ENCODE measurements at places on chromosomes 6 and 20.

DNA sequence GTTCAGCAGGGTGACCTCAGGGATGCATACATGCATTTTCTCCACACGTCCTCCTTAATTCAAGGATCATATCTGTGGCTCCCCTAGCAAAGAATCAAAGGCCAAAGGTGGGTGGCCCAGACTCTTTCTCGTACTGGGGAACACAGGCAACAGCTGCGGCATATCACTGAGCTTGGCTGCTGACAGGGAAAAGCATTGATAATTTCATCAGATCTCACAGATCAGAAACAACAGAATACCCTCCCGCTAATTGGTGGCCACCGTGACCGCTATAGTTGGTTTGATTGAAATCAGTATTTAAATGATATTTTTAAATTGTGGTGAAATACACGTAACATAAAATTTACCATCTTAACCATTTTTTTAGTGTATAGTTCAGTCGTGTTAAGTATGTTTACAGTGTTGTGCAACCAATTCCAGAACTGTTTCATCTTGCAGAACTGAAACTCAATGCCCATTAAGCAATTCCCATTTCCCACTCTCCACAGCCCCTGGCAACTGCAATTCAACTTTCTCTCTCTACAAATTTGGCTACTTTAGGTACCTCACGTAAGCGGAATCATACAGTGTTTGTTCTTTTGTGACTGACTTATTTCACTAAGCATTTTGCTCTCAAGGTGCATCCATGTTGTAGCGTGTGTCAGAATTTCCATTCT lies 74.7 kb upstream of the TMEM170B start:
- DNase-seq: no peak
- no peak overlapping the region for H3K27ac ChIP-seq
- no peak overlapping the region for H3K4me3 ChIP-seq
- no peaks in the 10 kb centered on the region for H3K36me3 ChIP-seq

DNA sequence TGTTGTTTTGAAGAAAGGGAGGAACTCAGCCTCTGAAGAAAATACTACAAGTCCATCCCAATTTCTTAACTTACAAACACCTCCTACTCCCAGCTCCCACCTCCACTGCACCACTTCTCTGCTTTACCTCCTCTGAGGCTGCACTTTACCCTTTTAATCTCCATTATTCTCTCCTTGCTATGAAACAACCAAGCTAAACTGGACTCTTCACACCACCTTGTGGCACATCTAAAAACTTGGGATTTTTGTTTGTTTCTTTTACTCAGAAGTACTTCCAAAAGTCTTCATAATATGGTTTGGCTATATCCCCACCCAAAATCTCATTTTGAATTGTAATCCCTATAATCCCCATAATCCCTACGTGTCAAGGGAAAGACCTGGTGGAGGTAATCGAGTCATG lies 142.2 kb downstream of the MOXD1 start:
- no peaks in the 10 kb centered on the region for H3K36me3 ChIP-seq
- H3K4me1 ChIP-seq: no peaks in the 10 kb centered on the region
- H3K27ac ChIP-seq: no peak overlapping the region
- peaks cover 8% of the 10 kb centered on the region for H3K27me3 ChIP-seq
- no peak for DNase-seq
- no peak overlapping the region for H3K4me3 ChIP-seq

DNA sequence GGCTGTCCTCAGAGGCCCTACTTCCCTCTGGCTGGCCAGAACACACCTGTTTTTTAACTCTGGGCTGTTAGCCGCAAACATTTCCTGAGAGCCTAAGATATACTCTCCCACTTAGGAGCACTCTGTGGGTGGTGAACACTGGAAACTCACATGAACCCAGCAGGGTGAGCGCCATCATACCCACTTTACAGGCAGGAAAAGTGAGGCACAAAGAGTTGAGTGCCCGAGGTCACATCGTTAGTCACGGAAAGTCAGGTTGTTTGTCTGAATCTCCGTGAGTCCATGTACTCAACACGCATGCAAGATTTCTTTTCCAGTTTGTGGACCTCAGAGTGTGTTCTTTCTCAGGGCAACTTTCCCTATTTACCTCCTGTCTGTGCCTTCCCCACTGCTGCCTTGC lies 1.9 kb downstream of the BAK1 start:
- peak overlapping the region; percentile 97 for H3K4me3 ChIP-seq
- no peaks in the 10 kb centered on the region for H3K27me3 ChIP-seq
- H3K36me3 ChIP-seq: peaks cover 51% of the 10 kb centered on the region
- peak overlapping the region; percentile 95 for H3K27ac ChIP-seq
- DNase-seq: no peak
- H3K4me1 ChIP-seq: peaks cover 23% of the 10 kb centered on the region

- peaks cover 7% of the 10 kb centered on the region for H3K27me3 ChIP-seq
- peaks cover 30% of the 10 kb centered on the region for H3K4me1 ChIP-seq
- no peak overlapping the region for H3K27ac ChIP-seq
- H3K4me3 ChIP-seq: no peak overlapping the region
Observed at GRCh38 chr6:132730560-132730959, 16.7 kb upstream of the VNN1 start.

- H3K4me1 ChIP-seq: peaks cover 36% of the 10 kb centered on the region
- peaks cover 15% of the 10 kb centered on the region for H3K36me3 ChIP-seq
- peak overlapping the region; percentile 48 for H3K4me3 ChIP-seq
Observed at GRCh38 chr6:52992980-52993920, 1.8 kb downstream of the GSTA4 start.

- no peak overlapping the region for H3K27ac ChIP-seq
- H3K4me1 ChIP-seq: peaks cover 41% of the 10 kb centered on the region
- DNase-seq: no peak
- no peak overlapping the region for H3K4me3 ChIP-seq
- peaks cover 34% of the 10 kb centered on the region for H3K36me3 ChIP-seq
- H3K27me3 ChIP-seq: no peaks in the 10 kb centered on the region
Observed at GRCh38 chr6:136252441-136252840, 2.3 kb upstream of the MTFR2 start.

DNA sequence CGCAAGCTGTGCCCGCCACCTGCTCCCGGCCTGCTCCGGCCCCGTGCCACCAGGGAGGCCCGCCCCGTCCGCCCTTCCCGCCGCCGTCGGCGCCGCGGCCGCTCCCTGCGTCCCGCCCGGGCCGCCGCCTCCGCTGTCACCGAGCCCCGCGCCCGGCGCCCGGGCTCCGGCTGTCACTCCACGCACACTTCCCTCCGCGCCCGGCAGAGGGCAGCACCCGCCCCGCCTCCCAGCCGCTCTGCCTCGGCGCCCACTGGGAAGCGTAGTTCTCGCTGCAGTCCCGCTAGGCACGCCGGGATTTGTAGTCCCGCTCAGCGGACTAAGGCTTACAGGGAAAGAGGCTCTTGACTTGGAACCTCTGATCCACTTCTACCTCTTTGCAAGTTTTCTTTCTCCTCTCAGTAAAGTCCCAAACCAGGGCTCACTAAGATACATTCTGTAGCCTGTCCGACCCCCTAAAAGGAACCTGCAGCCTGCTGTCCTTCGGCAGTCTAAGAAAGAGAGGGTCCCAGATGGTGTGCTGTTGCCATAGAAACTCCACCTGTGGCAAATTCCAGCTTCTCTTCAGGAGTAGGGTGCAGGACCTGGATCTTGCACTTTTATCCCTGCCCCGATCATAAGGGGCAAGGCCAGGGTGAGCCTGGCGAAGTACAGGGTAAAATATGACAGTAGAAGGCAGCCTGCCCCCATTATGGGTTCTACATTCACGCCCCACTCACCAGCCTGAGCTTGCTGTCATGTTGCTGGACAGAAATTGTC lies at the start of gene TFEB:
Gene TFEB, minus strand, starts transcription at position 182 of the 759 bp plus-strand sequence. CDS start 44,395 bp downstream, outside the sequence.
- H3K36me3 ChIP-seq: no peaks in the 10 kb centered on the region
- H3K4me3 ChIP-seq: peak within 1 kb of the TSS; percentile 73
- peaks cover 24% of the 10 kb centered on the region for H3K4me1 ChIP-seq
- peak within 1 kb of the TSS; percentile 65 for H3K27ac ChIP-seq

- peak; percentile 21 for DNase-seq
- H3K27ac ChIP-seq: peak overlapping the region; percentile 84
- H3K36me3 ChIP-seq: peaks cover 60% of the 10 kb centered on the region
- H3K4me1 ChIP-seq: peaks cover 54% of the 10 kb centered on the region
- H3K27me3 ChIP-seq: no peaks in the 10 kb centered on the region
- H3K4me3 ChIP-seq: peak overlapping the region; percentile 67
Observed at GRCh38 chr20:38833857-38834164, 28.3 kb downstream of the PPP1R16B start.

- H3K4me3 ChIP-seq: no peak overlapping the region
- H3K36me3 ChIP-seq: no peaks in the 10 kb centered on the region
- no peaks in the 10 kb centered on the region for H3K4me1 ChIP-seq
Observed at GRCh38 chr6:67916399-67916798, 718.7 kb upstream of the ADGRB3 start.
